GDM1 (cell line): ENCODE measurements at places on chromosomes 5 and 9.

GRCh38 chr5:61635271-61635670, 303.2 kb downstream of the ZSWIM6 start:
- no peak for DNase-seq

GRCh38 chr5:95369782-95370181, 21.4 kb upstream of the FAM81B start:
- DNase-seq: peak; percentile 37

DNA sequence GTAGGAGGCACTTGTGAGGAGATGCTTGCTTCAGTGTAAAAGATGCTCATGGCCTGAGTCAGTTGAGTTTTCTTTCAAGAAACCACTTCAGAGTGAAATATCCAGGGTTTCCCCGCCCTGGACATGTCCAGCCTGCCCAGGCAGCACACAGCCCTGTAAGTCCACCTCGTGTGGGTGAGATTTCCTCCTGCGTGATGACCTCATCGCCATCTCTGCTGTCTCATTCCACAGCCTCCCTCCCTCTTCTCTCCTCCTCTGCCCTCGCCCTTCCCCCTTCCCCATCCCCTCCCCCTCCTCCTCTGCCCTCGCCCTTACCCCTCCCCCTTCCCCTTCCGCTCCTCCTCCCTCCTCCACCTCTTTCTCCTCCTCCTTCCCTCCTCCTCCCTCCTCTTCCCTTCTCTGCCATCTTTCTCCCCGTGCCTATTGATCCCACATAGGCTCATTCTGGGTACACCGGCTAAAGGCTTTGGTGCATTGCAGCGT, 34.0 kb upstream of the NCS1 start:
- no peak for DNase-seq

- DNase-seq: no peak
Observed at GRCh38 chr5:94268226-94268625, 350.2 kb downstream of the KIAA0825 start.

DNA sequence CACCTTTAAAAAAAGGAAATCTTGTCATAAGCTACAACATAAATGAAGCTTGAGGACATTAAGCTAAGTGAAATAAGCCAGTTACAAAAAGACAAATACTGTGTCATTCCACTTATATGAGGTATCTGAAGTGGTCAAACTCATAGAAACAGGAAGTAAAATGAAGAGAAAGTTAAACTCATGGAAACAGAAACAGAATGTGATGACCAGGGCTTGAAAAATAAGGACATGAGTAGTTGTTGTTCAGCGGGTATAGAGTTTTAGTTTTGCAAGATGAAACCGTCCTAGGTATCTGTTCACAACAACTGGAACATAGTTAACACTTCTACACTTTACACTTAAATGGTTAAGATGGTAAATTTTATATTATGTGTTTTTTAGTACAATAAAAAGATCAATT, 47.8 kb upstream of the SLC1A3 start:
- DNase-seq: no peak

DNA sequence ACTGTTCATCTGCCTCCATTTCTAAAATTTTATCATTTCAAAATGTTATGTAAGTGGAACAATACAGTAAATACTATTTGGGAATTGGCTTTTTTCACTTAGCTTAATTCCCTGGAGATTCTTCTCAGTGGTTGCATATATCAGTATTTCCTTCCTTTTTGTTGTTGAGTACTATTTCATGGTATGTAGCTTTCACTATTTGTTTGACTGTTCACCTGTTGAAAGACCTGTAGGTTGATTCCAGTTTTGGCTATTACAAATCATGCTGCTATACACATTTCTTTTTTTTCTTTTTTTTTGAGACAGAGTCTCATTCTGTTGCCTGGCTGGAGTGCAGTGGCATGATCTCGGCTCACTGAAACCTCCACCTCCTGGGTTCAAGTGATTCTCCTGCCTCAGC, 33.0 kb upstream of the PWWP2A start:
- DNase-seq: no peak

DNA sequence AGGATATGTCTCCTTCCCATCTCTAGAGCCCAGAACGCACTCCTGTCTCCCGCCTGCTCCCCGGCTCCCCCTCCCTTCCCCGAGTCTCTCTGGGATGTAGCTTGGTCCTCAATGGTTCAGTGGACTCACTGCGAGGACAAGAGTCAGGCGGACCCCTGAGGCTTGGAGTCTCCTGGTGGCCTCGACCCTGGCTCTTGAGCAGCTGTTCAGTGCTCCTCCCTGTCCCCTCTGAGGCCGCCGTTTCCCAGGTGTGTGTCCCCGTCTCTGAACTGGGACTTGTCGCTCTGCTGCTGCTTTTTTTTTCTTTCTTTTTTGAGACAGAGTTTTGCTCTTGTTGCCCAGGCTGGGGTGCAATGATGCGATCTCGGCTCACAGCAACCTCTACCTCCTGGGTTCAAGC, 44.8 kb upstream of the IER5L start:
- no peak for DNase-seq

- no peak for DNase-seq
Observed at GRCh38 chr9:136700959-136701667, 11.3 kb upstream of the DIPK1B start.

- DNase-seq: no peak
Observed at GRCh38 chr9:134875371-134875770, 5.2 kb upstream of the FCN2 start.

GRCh38 chr5:41918105-41918504, 7.0 kb upstream of the FBXO4 start:
- no peak for DNase-seq

DNA sequence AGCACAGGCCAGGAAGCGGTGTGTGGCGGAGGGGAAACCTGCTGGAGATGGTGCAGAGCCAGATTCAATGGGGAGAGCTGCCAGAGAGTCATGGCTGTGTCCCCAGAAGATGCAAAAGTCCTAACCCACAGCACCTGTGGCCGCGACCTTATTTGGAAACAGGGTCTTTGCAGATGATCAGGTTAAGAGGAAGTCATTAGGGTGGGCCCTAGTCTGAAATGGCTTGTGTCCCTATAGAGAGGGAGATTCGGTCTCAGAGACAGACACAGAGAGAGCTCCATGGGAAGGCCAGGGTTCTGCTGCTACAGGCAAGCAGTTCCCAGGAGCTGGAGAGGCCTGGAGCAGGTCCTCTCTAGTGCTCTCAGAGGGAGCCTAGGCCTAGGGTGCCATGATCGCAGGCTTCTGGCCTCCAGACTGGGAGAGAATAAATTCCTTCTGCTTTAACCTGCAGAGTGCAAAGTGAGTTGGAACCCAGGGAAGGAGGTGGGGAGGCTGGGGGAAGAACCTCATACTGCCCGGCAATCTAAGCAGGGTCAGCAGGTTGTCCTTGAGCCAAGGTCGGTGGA, 1.9 kb upstream of the LPCAT1 start:
- DNase-seq: no peak

- no peak for DNase-seq
Observed at GRCh38 chr9:105154723-105155191, 89.7 kb upstream of the SLC44A1 start.

DNA sequence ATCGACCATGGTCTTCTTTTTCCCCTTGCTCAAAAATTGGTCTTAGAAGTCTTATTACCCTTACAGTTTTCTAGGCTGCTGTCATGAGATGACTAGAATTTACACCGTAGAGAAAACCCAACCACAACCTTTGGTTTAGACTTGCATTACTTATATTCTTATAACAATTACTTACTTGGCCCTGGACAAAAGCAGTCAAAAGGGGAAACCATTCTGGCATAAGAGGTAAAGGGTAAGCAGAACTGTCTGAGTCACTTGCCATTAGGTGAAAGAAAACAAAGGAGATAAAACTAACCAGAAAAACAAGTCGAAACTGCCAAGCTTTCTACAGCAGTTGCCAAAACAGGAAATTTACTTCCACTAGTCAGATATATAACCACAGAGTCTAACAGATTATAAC, 17.9 kb downstream of the TMEM245 start:
- no peak for DNase-seq

DNA sequence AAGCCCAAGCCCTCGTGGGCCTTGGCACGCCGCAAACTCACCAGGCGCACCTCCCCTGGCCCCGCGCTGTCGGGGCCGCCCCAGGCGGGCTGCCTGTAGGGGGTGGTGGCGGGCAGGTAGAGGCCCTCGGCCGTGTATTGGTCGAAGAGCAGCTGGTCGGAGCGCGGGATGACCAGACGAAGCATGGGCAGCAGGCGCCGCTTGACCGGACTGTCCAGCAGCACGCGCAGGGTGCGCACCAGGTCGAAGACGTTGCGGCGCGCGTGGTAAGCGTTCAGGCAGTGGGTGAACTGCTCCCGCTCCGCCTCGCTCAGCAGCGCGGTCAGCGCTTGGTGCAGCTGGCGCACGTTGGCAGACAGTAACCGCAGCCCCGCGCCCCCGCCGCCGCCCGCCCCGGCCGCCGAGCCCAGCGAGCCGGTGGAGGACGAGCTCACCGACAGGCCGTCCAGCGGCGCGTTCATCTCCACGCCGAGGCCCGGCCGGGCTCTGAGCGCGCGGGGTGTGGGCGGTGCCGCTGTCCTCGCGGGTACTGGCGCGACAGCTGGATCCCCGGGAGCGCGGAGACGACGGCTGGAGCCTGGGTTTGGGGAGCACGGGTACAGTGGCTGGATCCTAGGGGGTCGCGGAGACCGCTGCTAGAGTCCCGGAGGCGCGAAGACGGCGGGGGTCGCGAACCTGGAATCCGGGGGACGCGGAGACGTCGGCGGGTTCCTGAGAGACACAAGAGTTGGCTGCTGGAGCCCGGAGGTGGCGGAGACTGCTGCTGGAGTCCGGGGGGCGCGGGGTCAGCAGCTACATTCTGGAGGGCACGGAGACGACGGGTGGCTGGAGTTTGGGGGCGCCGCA, 709 bp downstream of the WHRN start:
- DNase-seq: no peak

DNA sequence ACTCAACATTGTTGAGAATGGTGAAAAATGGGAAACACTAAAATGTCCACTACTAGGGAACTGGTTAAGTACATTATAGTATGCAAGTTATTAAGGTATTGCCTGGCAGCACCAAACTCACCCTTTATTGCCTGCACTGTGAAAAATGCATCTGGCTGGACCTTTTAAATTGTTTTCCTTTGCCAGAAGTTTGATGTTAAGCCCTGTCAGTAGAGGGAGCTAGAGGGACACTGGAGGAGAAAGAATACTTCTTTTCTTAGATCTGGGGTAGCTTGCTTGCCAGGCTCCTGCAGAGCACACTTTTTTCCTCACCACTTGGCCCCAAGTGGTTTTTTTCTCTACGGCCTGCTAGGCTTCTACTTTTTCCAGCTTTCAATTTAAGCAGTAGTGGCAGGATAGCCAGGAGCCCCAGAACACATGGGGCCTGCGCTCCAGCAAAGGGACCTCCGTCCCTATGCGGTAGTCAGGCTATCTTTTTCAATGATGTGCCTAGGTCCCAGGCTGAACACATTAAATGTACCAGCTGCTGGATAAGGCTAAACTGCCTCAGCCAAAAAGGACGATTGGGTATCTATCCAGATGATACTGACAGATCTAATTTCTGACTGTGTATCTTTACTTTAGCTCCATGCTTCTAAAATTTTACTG, 8.0 kb upstream of the HABP4 start:
- peak; percentile 22 for DNase-seq

GRCh38 chr5:166562246-166562645, 1729.2 kb upstream of the WWC1 start:
- no peak for DNase-seq

GRCh38 chr9:2615497-2615896, 6.1 kb upstream of the VLDLR start:
- DNase-seq: no peak

DNA sequence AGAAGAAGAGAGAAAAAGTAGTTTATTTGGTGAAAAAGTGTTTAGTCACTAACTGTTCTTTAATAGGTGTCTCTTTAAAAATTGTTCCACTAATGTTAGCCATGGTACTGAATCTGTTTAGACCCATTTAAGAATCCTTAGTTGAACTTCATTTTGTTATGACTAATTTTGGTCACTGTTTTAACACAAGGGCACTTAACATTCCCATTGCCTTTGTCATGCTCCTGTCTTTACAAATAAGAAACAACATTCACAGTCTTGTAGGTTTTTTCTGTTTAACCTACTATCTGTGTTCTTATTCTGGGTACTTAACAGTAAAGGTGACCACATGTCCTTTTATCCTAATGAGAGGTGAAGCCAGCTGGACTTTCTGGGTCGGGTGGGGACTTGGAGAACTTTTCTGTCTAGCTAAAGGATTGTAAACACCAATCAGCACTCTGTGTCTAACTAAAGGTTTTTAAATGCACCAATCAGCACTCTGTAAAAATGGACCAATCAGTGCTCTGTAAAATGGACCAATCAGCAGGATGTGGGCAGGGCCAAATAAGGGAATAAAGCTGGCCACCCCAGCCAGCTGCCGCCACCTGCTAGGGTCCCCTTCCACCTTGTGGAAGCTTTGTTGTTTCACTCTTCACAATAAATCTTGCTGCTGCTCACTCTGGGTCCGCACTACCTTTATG, 116.7 kb downstream of the WDR70 start:
- no peak for DNase-seq

- DNase-seq: no peak
Observed at GRCh38 chr9:100485196-100485595, 12.2 kb downstream of the TMEFF1 start.

- DNase-seq: no peak
Observed at GRCh38 chr9:72477930-72478518, 43.4 kb upstream of the TMC1 start.

- DNase-seq: peak; percentile 48
Observed at GRCh38 chr9:107712390-107712789, 222.8 kb upstream of the KLF4 start.

- no peak for DNase-seq
Observed at GRCh38 chr9:123069010-123069481, 35.6 kb downstream of the GPR21 start.

DNA sequence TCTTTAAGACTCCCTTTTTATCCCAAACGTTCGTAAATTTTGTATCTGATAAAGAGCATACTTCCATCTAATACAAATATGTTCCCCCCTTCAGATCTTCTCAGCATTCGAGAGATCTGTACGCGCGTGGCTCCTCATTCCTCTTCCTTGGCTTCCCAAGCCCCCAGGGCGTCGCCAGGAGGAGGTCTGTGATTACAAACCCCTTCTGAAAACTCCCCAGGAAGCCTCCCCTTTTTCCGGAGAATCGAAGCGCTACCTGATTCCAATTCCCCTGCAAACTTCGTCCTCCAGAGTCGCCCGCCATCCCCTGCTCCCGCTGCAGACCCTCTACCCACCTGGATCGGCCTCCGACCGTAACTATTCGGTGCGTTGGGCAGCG, 19.9 kb downstream of the CDKN2A start:
- no peak for DNase-seq

GRCh38 chr9:130682421-130683121, 11.0 kb upstream of the EXOSC2 start:
- DNase-seq: peak; percentile 32

DNA sequence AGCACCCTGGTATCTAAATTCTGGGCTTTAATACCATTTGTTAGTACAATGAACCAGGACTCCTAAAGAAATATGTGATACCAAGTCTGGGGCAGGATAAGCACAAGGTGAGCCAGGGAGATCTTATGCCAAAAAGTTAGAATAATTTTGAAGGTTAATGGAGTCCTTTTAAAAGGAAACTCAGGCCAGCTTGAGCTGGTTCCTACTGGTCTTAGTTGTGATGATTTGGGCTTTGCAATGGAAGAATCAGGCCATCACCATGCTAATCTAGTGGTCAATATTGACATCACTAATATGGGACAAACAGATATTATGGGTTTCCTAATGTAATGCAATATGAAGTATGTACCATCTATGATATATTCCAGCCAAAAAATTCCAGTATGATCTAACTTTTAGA, 7.5 kb upstream of the SPATA9 start:
- no peak for DNase-seq

GRCh38 chr5:138712791-138713190, 40.4 kb upstream of the CTNNA1 start:
- DNase-seq: no peak

GRCh38 chr5:160271396-160271795, 41.0 kb downstream of the CCNJL start:
- no peak for DNase-seq
